ENCODE measurements at places on chromosomes 7 and 10.

DNA sequence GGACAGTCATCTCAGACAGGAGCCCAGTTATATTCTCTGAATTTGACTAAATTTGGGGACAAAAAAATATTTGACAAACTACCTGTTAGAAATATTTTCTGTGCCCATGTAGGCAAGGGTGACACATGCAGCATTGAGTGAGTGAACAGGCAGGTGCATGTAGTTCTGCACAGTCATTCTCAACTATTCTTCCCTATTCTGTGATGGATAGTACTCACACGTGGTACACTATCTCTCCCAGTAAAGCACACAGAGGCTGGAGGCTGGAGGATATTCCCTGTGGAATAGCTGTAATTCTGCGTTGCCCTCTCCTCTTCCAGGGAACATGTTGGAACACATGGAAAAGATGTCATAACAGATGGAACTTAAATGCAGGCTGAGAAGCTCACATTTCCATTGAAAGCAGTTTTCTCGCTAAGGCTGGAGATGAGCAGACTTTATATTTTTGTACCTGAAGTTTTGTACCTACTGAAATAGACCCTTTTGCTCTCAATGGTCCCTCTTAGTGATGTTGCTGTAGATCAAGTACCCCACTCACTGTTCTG is 75.0 kb downstream of the GPR141 start:
- DNase-seq, result peak; percentile 37

DNA sequence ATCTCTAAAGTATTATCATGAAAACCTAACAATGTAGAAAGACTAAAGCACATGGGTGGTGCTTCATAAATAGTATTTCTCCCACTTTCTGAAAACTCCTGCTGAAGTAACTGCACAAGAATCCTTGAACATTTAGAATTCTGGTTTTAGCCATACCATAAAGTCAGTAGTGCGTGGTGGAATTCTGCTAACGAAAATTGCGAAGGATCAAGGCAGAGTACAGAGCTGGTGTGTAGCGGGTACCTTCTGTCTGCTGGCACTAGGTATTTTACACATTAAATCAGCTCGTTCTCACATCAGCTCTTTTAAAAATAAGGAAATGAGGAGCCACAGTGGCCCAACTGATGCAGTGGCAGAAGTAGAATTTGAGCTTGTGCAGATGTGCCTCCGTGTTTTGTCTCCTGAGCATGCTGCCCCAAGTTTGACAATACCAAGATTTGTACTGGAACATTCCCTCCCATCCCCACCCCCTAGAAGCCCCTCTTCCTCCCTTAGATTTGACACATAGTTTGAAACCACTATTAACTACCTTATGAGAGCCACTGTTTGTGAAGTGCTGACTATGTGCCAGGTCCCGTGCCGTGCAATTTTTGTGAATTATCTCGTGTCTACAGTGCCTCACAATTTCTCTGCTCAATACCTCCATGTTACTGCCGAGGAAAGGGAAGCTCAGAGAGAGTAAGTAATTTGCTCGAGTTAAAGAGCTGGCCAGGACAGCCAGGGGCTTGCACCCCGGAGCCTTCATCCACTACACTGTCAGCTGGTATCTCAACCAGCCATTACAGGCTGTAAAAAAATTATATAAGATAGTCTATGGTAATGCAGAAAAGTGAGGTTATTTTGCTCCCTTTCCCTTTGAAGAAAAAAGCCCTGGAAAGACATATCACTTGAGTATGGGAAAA is 66.9 kb downstream of the EGFR start:
- no peak for DNase-seq

DNA sequence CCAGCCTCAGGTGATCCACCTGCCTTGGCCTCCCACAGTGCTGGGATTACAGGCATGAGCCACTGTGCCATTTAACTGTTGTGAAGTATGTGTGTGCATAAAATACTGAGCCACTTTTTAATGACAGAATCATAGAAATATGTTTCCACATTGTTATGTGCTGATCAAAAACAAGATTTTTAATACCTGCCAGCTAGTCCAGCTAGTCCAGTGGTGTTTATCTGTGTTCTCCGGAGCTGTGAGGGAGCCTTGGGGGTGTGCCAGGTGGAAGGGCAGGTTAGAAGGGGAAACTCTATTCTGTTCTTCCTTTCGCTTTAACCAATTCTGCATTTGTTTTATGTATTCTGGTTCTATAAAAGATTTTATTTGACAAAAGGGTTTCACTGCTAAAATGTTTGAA is 7.0 kb downstream of the FAM221A start:
- no peak for DNase-seq

GRCh38 chr10:90308223-90308622 is 549.6 kb downstream of the HTR7 start:
- DNase-seq, result no peak

DNA sequence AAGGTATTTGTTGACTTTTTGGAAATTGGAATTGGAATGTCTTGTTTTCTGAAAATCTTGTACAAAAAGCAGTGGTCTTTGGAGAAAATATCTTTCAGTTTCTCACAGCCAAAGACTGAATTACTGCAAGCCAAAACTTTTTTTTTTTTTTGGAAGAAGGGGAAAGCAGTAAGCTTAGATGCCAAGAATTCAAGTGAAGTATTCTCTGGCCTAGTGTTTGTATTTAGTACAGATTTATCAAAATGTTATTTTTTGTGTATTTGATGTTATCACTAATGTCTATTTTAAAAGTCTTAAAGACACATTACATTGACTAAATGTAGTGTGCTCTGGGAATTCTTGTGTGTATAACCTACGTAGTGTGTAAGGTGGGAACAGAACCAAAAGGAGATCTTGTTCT is 6.2 kb downstream of the TET1 start:
- no peak for DNase-seq

- no peak for DNase-seq
These were observed 650.3 kb upstream of the GALNT17 start for GRCh38 chr7:70481570-70482123.

GRCh38 chr10:114821915-114822443 is 399 bp downstream of the FHIP2A start:
- peak; percentile 73 for DNase-seq

GRCh38 chr7:116957874-116958273 is 4.6 kb downstream of the ST7 start:
- no peak for DNase-seq

DNA sequence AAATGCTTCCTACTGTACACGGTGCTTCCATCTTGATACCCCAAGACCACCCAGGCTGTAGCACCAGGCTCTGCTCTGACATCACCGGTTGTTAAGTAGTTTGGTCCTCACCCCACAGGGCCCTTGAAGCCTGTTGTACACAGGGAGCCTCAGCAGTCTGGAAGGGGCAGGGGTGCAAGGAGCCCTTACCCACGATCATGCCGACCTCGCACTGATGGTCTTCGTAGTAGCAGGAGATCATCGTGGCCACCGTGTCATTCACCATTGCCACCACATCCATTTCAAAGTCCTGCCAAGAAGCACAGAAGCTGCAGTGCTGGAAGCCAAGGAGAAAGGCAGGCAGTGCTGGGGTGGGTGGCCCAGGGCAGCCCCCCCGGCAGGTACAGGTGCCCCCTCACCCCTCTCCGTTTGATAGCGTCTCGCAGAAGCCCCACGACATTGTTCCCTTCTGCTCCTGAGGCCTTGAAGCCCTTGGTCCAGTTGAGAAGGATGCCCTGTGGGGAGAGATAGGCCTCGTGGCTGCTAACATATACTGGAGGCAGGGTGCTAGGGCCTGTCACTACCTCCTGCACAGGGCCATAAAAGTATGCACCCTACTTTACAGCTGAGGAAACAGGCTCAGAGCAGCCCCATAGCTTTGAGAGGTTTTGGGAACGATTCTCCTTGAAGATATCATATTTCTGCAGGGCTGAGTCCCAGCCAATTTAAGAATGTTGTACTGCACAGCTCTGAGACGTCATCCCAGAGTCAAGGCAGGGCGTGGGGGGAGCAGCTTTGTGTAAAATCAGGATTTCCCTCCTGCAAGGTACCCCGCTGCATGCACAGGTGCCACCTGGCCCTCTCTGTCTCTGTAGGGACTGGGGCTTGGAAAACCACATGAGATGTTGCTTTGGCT is 8.7 kb upstream of the MYL7 start:
- DNase-seq, result no peak

DNA sequence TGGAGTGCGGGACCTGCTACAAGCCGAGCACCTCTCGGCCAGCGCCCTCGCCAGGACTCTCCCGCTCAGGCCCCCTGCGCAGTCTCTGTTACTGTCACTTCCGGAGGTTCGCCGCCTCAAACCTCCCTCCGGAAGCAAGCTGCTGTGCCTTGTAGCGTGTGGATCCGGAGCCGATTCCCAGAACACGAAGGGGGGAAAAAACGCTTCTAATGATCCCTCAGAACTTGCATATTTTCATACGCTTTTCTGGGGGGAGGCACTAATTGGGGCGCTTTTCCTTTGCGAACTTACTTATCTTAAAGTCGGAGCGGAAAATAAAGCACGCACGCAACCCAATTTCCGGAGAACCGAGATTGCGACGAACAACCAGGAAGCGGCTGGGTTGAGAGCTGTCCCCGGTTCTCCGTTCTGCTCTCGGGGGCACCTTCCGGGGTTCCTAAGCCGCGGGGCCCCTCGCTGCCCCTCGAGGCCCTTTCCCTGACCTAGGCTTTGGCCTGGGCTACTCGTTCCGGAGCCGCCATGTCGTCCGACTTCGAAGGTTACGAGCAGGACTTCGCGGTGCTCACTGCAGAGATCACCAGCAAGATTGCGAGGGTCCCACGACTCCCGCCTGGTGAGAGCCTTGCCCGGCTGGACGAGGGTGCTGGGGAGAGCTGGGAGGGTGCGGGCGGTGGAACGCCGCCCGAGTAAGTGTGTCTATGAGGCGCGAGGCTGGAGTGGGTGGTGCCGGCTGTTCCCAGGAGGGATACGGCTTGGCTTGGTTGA is at the start of the genes VTI1A and ZDHHC6:
Gene VTI1A, plus strand, starts transcription at position 361 of the 765 bp plus-strand sequence. Its CDS starts 159 bp downstream, at position 520.
Gene ZDHHC6, minus strand, starts transcription at position 60 of the 765 bp plus-strand sequence. CDS start 1,478 bp downstream, outside the sequence.
- peak; percentile 88 for DNase-seq

- DNase-seq, result no peak
These were observed 79.3 kb upstream of the OIT3 start for GRCh38 chr10:72814099-72814790.

GRCh38 chr10:17660921-17661320 is 17.0 kb downstream of the STAM start:
- no peak for DNase-seq

DNA sequence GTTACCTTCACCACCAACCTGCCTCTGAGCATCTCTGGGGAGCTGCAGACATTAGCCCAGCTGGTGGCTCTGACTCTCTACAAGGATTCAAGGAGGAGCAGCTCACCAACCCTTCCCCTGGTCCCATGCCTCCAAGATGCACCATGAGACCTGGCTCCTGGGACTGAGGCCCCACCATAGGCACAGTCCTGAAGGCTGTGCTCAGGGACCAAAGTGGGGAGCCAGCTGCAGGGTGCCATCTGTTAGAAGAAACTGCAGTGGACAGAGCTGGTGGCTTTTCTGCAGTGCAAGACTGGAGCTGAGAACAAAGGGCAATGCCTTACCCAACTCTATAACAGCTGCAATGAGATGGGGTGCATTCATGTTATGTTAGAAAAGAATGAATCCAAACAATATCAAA is 581.6 kb downstream of the TCERG1L start:
- DNase-seq, result no peak

- no peak for DNase-seq
These were observed 117.9 kb upstream of the AGR3 start for GRCh38 chr7:16999541-17000267.

GRCh38 chr7:25261545-25262140 is 33.4 kb upstream of the NPVF start:
- DNase-seq, result no peak

- no peak for DNase-seq
These were observed 235.1 kb upstream of the CXCL12 start for GRCh38 chr10:44619975-44620374.

- DNase-seq, result no peak
These were observed 33.5 kb downstream of the DPY19L1 start for GRCh38 chr7:35003679-35004303.

GRCh38 chr7:134451656-134452055 is 7.2 kb downstream of the AKR1B1 start:
- no peak for DNase-seq

DNA sequence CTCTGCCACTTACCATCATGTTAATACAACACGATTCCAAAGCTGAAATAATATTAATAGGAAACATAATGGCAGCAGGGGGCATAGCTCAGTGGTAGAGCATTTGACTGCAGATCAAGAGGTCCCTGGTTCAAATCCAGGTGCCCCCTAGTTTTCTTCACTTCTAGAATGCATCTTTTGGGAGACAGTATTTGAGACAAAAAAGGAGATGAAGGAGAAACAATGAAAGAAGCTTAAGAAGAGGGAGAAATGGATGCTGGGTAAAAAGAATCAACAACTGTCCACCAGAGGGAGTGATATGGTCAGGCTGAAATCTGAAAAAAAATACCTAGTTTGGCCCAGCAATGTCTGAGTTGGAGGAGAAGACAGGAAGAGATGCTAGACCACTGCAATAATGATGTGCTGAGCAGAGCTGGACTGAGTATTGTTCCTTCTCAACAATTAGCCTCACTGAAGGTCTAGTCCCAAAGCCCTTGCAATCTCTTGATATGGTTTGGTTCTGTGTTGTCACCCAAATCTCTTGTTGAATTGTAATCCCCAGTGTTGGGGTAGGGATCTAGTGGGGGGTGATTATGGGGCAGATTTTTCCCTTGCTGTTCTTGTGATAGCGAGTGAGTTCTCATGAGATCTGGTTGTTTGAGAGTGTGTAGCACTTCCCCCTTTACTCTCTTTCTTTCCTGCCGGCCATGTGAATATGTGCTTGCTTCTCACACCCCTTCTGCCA is 48.3 kb downstream of the ZNF783 start:
- DNase-seq, result peak; percentile 83

- no peak for DNase-seq
These were observed 64.1 kb upstream of the PDZD8 start for GRCh38 chr10:117439243-117439912.

DNA sequence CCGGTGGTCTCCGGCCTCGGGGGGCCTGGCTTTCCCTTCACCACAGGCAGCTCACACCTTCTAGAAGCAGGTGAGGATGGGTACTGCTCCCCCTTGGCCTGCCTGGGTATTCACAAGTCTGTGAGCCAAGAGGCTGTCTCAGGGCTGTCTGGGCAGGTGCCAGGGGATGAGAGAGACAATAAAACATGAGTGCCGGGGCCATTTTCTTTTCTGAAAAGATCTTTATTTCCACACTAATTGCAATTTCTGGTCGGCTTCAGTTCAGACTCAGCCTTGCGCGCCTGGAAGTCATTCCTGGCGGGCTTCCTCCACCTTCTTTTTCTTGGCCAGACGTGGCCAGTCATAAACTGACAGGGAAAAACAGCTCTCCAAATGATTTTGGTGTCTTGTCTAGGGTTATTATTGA is 171.2 kb downstream of the ARHGAP12 start:
- no peak for DNase-seq

- no peak for DNase-seq
These were observed 27.0 kb downstream of the PDZD8 start for GRCh38 chr10:117348236-117348635.

GRCh38 chr7:117129521-117129955 is 176.2 kb downstream of the ST7 start:
- DNase-seq, result no peak

Data from common myeloid progenitor, CD34-positive (primary cell).